ENCODE measurements at places on chromosomes 5 and 9. TPM values are rescaled to one million over a fixed set of nuclear protein-coding genes. Genes with fewer than 3 reads are reported as not detected.

Gene IL5
- total RNA-seq, result not detected

Gene LCN1
- not detected for total RNA-seq

Gene PHAX
- 43.1 TPM for total RNA-seq

Gene PCDHB12
- not detected for total RNA-seq

Gene CEL
- 0.87 TPM for total RNA-seq

Gene CDH9
- total RNA-seq, result 0.90 TPM

Gene GABRA1
- 1.4 TPM for total RNA-seq

Gene ROPN1L
- total RNA-seq, result not detected

Gene PCDHB15
- total RNA-seq, result not detected

Gene TMEM174
- total RNA-seq, result not detected

Data from H7 (cell line).